ENCODE measurements at places on chromosomes 2 and 18.

- no peak for DNase-seq
Observed at GRCh38 chr2:147181351-147182029, 663.3 kb upstream of the ACVR2A start.

DNA sequence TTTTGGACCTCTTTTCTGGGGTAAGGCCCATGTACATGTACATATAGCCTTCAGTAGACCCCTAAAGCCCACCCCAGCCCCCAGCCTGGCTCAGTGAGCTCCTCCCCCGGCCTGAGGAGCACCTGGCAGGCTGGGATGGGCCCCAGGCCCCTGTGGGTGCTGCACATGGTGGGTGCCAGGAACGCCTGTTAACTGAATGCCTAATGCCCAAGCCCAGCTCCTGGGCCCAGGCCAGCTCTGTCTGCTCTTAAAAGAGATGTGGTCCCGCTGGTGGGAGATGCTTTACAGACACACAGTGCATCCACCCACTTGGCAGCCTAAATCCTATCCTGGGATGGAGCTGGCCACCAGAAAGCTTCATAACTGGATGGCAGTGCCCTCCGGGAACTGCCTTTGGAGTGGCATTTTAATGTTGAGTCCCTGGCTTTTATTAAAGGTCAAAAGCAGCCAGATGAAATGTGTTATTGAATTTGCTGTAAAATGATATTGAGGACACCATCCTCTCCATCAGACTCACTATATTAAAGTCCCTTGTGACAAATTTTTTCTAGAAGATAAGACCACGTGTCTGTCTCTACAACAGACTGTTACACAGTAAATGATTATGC lies 7.7 kb upstream of the OXER1 start:
- no peak for DNase-seq

- DNase-seq: peak; percentile 38
Observed at GRCh38 chr2:86622519-86623042, 1.1 kb downstream of the RNF103 start.

DNA sequence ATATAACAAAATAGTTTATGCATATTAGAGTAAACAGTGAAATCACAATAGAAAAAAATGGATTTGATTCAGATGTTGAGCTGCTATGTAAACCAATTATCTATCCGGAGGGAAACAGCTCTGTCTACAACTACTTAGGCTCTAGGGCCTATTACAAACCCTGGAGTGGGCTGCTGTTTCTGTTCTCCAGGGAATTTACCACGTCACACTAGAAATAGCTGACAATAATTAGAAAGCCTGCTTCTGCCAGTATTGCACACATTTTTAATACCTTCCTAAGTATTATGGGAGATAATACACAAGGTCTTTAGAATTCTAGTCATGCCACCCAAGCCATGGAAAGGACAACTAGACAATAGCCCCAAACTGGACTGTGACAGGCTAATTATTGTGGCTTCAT lies 411.1 kb downstream of the FIGN start:
- no peak for DNase-seq

DNA sequence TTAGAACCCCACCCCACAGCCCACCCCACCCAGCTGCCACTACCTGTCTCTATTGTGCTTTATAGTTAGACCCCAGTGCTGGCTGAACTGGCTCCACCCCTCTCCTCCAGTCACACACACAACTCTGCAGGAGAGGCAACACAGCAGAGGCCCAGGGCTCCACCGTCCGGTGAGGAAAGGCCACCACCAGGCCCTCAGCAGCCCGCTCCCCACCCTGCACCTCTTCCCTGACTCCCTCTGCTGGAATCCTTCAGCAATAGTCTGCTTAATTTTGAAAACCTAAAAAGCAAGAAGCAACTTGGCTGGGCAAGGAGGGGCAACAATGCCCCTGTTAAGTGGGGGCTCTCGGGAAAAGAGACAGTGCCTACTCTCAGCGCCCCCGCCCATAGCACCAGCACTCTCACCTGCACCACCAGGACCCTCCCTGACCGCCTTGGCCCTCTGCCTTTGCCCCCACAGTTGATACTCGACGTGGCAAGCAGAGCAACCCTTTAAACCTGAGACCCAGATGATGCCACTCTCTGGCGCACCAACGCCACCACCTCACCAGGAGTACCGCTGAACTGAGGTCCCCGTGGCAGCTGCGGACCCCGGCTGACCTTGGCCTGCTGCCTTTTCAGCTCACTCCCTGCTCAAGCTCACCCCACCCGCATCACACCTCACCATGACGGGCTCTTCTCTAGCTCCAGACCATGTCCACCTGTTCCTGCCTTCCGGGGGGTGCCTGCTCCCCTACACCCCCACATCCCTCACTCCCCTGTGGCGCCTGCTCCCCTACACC lies 45.7 kb downstream of the NDUFA10 start:
- DNase-seq: no peak

DNA sequence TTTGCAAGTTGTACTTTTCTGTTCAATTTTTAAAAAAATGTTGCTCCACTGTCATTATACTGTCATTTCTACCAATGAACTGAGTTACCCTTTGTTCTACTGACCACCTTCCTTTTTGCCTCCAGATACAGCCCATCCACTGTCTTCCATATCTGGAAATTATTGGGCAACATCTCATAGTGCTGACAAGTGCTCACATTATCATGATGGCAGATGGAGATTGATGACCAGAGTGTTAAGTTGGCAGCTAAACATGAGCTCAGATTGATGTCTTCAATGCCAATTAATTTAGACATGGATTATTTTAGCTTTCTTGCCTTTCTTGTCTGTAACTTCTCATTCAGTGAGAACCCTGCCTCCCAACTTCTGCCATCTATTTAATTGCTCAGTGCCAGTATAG lies 76.6 kb downstream of the KIAA1328 start:
- no peak for DNase-seq

DNA sequence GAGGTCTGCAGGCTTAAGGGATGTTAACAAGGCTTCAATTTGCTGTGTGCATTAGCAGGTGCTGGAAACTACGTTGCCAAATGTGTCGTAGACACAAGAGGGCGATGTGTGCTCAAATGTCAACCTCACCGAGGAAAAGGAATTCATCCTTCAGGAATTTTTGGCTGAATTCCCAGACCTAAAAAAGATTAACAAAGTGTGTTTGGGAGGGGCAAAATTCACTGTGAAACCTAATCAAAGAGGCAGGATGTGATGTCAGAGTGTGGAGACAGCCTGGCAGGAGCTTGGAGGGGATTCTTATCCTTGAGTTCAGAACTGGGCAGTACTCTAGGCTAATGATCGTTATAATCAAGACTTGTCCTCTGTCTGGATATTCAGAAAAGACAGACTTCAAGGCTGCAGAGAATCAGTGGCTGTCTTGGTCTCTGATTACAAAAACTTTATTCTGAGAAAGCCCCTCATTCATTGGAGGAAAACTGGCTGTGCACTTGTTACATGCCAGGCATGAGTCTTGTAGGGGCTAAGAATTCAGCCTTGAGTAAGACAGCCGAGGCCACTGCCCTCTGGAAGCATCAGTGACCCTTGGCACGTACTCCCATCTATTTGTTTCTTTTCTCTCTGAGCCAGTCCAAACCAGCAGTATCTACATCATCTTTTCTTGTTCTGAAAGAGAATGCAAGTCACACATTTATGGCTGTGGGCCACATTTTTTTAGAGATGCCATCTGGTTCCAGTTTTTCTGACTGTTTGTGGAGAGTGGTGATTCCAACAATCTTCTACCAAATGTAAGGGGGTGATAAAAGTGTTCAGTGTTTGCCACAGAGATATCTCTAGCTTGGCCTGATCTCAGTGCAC lies 18.7 kb upstream of the SCYGR1 start:
- no peak for DNase-seq

DNA sequence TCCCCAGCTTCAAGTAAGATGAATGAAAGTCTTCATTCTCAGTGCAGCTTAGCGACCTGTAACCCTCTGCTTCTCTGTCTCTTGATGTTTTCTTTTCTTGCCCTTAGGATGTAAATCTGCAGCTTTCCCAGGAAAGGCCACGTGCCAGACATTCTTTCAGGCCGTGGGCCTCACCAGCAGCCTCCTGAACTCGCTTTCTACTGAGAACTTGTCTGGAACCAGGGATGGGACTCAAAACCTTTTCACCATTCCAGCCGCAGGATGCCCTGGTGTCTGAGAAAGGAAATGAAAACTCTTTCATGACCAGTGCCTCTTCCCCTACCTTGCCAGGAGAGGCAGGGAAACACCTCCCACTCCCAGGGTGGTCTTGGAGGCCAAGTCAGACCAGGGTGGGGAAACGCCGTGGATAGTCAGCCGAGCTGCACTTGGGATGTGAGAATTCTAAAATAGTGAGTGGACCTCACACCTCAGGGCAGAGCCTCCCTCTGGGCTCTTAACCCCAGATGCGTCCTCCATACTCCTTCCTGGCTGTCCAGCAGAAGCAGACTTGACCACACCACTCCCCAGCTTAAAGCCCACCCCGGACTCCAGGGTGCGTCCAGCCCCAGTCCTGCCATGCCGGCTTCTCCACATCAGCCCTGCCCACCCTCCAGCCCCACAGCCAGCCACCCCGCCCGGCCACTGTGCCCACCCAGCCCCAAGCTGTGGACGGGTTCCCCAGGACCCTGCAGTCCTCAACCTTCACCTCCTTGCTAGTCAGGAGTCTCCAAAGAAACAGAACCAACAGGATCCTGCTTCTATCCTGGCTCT lies 115.5 kb downstream of the TWIST2 start:
- DNase-seq: no peak

DNA sequence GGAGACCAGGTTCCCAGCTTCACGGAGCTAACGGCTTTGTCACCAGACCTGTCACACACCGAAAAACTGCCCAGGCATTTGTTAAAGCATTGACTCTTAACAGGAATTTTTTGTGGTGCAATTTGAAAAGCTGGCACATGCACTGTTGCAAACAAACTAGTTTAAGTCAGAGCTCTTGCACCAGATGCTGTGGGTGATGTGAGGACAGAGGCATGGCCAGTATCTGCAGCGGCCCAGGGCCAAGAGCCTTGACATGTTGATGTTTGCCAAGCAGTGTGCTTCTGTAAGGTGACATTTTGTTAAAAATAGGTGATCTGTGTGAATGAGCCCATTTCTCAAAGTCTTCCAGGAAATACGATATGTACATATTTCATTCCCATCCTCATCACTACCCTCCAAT lies 142.5 kb downstream of the MTCL1 start:
- DNase-seq: no peak
